ENCODE measurements at places on chromosomes 5 and 9.
A peak's percentile ranks its signal among the peaks of the same experiment; 100 is the strongest.

GRCh38 chr9:99305820-99306811 lies 84.0 kb downstream of the SEC61B start:
- no peak for DNase-seq

- DNase-seq, result no peak
These were observed 304.4 kb upstream of the KIF2A start for GRCh38 chr5:62001640-62002039.

DNA sequence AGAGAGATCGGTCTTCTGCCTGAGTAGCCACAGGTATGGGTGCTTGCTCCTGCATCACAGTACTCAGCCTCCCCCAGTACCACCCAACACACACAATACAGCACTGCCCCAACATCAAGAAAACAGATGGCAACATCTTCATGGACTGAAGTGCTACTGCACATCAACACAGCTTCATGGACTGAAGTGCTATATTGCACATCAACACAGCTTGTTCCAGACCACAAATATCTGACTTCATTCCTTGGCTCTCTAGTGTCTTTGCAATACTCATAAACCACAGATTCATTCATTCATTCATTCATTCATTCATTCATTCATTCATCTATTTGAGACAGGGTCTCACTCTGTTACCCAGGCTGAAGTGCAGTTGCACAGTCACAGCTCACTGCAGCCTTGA lies 31.1 kb upstream of the PCA3 start:
- DNase-seq, result no peak

DNA sequence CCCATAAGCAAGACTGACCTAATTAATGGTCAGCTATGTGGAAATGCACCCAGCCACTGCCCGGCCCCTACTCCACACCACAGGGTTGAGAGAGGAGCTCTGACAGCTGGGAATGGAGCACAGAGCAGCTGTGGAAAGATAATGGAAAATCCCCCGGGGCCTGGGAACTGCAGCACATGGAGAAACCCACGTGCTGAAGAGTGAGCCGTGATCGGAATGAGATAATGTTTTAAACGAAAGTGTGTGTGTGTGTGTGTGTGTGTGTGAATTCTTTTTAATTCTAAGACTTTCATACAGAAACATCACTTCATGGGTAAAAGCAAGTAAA lies 13.1 kb upstream of the SLC12A7 start:
- DNase-seq, result no peak

- DNase-seq, result no peak
These were observed 144.2 kb downstream of the PAX5 start for GRCh38 chr9:36889844-36890243.

GRCh38 chr9:79781263-79781662 lies 209.5 kb downstream of the TLE4 start:
- DNase-seq, result no peak

GRCh38 chr9:115694991-115695390 lies 458.6 kb upstream of the PAPPA start:
- DNase-seq, result no peak

GRCh38 chr9:21591221-21592062 lies 109.3 kb upstream of the IFNE start:
- no peak for DNase-seq

DNA sequence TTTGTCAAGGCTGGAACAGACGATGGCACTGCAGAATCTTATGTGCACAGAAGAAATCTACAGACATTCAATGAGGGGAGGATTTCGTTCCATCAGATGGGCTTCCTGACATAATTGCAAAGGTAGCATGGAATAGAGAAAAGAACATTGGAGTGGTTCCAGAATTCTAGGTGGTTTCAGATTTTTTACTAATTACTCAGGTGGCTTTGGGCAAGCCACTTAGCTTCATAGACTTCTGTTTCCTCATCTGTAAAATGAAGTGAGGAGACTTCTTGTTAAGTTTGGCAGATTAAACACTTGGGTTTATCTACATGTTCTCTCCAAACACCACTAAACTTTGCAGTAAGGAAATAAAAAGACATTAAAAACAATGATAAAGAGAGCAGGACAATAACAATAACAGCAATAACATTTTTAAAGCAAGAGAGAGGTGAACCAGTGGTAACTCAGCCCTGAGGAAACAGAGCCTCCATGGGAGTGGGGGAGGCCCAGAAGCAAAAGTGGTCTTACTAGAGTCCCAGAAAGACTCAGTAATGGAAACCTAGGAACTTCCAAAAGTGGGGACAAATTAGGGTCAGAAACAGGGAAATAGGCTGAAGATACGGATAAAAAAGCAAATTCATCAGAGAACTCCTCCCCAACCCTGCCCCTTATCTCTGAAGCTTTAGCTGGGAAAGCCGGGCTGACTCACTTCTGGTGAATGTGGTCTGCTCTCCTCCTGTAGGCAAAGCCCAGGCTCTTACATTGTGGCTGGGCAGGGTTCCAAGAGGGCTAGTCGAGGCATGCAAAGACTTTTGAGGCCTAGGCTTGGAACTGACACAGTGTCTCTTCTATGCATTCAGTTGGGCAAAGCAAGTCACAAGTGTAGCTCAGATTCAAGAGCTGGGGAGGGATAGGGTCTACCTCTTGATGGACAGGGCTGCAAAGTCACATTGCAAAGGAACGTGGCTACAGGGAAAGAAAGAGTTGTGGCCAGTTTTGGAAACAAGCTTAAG lies 11.8 kb upstream of the ACTBL2 start:
- DNase-seq, result peak; percentile 40

DNA sequence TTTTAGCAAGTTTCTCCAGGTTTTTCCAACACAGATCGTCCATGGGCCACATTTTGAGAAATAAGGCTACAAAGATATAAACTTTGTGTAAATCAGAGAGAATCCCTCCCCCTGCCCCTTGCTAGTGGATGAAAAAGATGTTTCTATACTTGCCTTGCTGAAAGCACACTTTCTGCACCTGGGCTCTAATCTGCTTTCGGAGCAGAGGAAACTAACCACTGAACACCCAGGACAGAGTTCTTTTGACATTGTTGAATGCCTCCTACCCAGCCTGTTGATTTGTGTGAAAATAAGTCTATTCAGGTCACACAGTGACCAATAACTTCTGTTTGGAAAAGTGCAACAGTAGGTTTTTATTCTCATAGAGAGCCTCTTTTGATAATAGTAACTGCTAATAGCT lies 7.5 kb downstream of the ADRB2 start:
- DNase-seq, result no peak

DNA sequence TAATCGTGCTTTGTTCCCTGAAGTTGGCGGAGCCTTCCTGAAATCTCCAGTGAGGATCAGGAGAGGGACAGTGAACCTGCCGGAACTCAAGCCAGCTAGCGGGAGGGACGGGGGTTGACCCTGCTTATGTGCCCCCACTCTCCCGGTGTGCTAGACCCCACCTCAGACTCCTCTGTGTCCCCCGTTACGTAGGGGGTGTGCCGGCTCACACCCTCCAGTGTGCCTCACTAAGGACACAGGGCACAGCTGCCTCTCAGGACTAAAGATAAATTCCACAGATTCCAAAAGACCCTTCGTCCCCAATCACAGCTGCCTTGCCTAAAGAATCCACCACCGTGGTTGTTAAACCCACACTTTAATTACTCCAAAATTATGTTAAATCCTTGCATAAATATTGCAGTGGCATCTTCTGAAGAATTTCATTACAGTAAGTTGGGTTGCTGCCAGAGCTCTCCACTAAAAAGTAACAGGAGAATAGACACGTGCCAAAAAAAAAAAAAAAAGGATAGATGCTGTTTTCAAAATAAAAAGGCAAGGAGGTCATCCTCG lies 73.7 kb downstream of the GTF3C4 start:
- no peak for DNase-seq

- DNase-seq, result no peak
These were observed 46.4 kb upstream of the FAM170A start for GRCh38 chr5:119582987-119583386.

GRCh38 chr9:113446323-113446740 lies 17.2 kb upstream of the RGS3 start:
- DNase-seq, result no peak

GRCh38 chr5:148928141-148928540 lies 101.7 kb downstream of the ADRB2 start:
- no peak for DNase-seq

- DNase-seq, result no peak
These were observed 11.1 kb upstream of the APTX start for GRCh38 chr9:33012328-33013069.

DNA sequence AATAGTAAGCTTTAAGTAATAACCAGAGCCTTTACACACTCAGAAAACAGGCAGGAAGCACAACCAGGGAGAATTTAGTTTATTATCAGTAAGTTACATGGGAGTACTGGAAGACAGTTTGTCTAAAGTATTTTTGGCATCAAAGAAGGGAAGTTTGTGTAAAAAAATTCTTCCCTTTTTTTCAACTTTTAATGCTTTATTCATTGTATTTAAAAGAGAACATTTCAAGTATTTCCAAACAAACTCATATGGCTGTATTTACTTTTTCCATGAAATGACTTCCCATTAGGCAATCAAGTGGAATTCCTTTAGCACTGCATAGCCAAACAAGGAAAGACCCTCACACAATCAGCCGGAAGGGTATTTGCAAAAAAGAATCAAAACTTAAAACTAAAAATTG lies 26.7 kb downstream of the RNF145 start:
- DNase-seq, result no peak

DNA sequence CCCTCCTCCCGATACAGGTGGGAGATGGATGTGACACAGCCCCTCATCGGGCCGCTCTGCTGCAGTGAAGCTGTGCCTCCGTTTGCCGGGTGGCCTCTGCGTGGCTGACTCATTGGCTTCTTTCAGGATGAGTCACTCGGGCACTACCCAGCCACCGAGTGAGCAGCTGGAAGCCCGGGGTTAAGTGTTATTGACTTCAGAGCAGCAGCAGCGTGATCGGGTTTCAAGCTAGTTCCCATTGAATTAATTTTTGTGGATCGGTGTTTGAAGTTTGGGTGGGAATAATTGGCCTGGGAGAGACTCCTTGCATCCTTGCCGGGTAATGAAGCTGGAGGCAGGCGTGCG lies 266.4 kb upstream of the IRX4 start:
- DNase-seq, result no peak

- DNase-seq, result no peak
These were observed 46.8 kb upstream of the RNU6ATAC start for GRCh38 chr9:134210908-134211810.

DNA sequence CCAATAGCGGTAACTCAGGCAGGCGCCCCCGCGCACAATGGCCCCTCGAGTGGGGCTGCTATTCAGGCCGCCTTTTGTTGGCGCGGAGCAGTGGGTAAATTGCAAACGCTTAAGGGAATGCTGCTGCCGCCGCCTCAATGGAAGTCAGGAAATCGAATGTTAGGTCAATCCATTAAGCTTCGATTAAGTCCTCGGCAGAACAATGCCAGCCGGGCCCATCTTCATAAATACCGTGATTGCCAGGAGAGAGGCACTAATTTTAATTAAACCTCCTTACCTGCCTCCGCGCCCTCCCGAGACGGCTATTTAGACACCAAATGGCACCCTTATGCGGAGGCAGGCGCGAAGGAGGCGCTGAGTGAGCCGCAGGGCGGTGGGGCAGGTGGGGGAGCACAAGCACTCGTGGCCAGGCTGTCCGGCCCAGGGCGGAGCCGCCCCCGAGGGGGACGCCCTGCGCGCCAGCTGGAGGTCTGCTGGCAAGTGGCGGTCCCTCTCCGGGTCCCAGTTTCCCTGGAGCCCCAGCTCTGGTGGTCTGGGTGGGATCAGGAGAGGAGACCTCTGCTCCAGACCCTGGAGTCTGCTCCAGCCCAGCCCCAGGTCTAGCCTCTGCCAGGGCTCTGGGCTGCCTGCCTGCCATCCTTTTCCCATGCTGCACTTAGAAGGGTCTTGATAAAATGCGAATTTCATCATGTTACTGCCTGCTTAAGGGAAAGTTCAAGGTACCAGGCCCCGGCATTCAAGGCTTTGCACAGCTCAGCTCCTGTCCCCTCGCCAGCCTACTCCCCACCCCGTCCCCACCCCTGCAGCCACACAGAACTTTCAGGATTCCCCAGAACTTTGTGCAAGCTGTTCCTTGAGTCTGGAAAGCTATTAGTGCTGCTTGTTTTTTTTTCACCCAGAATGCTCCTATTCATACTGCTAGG lies 19.7 kb downstream of the NR5A1 start:
- DNase-seq, result no peak

DNA sequence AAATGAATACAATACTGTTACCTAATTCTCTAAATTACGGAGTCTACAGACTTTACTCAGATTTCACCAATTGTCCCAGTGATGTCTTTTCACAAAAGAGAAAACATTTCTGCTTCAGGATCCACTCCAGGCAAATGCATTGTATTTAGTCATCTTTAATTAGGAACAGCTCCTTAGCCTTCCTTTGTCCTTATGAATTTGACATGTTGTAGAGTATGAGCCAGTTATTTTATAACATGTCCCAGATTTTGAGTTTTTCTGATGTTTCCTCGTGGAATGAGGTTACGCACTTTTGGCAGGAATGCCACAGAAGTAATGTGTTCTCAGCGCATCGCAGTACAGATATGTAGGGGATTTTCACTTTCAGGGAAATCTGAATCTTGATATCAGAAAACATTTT lies 10.5 kb downstream of the HABP4 start:
- no peak for DNase-seq

DNA sequence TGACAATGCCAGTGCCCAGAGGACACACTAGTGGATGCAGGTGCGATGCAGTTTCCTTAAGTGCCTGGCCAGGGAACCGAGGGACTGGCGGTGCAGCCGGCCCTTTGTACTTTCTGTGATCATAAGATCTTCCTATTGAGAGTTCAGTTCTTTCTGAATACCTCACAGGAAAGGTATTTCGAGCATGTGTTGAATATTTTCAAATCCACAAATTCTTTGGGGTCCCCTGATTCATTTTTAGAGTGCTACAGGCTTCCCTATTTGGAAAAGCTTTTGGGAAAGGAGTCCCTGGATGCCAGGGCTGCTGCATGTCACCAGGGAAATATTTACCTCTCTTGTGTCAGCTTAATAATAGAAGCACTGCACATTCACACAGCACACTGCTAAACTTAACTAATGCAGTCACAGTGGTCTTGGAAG lies 281.5 kb downstream of the GADD45G start:
- no peak for DNase-seq

DNA sequence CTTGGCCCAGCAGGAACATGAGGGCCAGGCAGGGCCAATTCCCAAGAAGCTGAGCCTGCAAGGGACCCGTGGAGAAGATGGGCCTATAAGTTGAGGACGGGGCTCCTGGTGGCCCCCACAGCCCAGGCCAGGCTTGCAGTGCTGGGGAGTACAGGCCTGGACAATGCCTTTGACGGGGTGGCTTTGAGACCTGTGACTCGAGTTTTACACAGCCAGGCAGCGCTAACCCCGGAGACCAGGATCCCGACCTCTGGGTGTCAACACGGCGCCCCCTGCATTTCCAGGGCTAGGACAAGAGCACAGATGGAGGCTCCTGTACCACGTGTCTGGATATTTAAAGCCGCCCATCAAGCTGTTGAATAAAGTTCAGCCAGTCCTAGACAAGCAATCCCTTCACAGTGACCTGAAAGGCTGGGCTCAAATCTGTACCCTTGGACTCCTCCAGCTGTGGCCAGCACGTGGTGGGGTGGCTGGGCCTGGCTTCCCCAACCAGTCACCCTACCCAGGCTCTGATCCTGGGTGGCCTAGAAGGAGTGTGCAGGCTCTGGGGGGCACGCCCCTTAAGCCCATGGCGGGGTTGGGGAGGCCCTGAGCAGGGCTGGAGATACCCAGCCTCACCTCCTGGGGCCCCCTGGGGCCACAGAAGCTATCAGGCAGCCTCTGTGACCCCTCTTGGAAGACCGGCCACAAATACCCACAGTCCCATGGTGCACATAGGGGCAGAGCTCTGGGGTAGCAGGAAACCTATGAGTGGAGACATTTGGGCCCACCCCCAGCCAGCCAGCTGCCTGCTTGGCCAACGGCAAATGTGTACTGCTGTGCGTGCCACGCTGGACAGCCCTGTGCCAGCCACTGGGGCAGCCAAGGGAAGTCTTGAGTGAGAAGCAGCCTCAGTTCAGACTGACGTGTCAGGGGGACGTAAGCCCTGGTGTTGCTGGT lies 88.7 kb downstream of the NTNG2 start:
- DNase-seq, result no peak

Data from colonic mucosa (tissue), 4 donors.